ENCODE measurements at places on chromosomes 2 and 18. TPM values are rescaled to one million over a fixed set of nuclear protein-coding genes. Genes with fewer than 3 reads are reported as not detected.

- DNase-seq: no peak
These were observed 145.5 kb upstream of the PELI1 start for GRCh38 chr2:64289737-64290136.

DNA sequence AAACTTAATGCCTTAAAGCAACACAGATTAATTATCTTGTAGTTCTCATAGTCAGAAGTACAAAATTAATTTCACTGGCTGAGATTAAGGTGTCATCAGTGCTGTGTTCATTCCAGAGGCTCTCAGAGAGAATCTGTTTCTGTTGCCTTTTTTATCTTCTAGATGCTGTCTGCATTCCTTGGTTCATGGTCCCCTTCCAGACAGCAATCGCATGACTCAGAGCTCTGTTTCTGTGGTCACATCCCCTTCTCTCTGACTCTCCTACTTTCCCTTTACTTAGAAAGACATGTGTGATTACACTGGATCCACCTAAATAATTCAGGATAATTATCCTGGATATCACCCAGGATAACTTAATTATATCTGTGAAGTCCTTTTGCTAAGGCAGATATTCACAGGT, 148.6 kb downstream of the MAIP1 start:
- no peak for DNase-seq

DNA sequence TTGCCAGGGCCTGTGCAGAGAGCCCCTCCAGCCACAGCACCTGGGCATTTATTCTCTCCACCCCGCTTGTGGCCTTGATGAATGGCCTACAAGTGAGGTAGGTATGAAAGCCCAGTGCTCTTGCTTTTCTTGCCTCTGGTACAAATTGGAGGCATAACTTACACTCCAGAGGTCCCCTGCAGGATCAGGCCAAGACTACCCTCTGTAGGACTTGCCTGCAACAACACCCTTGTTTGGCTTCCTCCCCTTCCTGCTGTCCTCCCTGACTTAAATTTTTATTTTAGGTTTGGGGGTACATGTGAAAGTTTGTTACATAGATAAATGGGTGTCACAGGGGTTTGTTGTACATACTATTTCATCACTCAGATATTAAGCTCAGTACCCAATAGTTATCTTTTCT, 95.7 kb downstream of the CDC42EP3 start:
- DNase-seq: no peak

- DNase-seq: no peak
These were observed 19.9 kb upstream of the SCN7A start for GRCh38 chr2:166513952-166514351.

GRCh38 chr2:168194784-168195522, 52.4 kb downstream of the STK39 start:
- DNase-seq: no peak

GRCh38 chr2:133726973-133727372, 158.7 kb upstream of the NCKAP5 start:
- DNase-seq: no peak

C1GALT1C1L gene
- total RNA-seq: 1.2 TPM

All from kidney epithelial cell (primary cell).